ENCODE measurements at places on chromosomes 16 and 17.

DNA sequence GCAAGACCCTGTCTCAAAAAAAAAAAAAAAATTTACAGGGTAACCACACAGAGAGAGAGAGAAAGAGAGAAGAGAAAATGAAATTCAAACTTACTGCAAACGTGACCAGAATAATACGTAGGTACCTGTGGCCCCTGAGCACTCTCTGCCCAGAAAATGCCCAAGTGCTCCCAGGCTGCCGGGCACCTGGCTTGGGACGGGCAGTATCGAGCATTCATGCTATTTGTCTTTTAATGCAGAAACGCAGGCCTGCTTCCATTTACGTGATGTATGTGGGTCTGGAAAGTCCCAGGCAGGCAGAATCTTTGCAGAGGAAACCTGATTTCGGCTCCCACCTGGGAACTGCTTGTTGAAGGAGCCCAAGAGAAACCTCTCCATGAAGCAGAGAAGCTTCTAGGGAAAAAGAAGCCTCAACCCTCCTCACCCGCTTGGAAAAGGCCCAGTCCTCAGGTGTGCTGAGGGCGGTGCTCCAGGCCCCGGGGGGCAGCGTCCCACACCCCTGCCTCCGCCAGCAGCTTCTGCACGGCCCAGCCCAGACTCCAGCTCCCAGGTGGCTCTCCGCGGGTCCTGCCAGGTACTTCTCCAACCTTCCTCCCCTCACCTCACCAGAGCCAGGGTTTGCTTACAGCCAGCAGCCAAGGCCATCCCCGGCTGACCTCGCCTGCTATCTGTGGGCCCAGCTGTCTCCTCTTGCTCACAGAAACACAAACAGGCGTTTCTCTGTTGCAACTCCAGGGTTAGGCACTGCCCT, 14.0 kb downstream of the RPH3AL start:
- no peak for DNase-seq

- DNase-seq = no peak
These were observed 1.5 kb downstream of the SRCAP start for GRCh38 chr16:30700491-30700890.

DNA sequence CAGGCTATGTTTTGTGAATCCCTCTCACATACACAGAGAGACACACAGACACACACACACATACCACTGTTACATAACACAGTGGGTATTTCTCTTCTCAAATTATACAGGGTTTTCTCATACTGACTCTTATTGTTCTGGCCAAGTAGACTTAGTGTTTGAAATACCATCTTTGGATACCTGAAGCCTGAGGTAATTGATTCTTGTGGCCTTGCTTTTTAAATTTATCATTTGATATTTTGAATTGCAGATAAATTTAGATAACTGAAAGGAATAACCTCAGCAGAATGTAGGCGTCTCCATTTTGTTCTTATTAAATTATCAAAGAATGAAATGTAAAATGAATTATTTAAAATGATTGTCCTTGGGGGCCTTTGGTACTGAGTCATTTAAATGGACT, 223.8 kb downstream of the LGALS9B start:
- DNase-seq = no peak

GRCh38 chr17:47712330-47713023, 18.5 kb downstream of the TBKBP1 start:
- no peak for DNase-seq

DNA sequence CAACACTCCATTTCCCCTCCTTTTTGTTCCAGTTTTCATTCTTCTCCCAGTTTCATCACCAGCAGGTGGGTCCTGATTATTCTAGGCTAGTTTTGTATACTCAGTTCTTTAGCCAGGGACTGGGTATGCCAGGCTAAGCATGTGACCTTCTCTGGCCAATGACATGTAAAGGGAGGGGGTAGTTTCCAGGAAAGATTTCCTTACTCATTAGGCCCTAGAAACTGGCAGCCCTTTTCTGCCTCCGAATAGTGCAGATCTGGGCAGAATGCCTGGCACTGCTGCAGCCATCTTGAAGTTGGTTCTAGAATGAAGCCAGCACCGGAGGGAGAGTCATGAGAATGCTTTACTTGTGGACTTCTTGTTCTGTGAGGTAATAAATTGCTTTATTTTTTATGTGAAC, 126.9 kb upstream of the AXIN2 start:
- no peak for DNase-seq

GRCh38 chr17:9170853-9171252, 149.5 kb downstream of the NTN1 start:
- no peak for DNase-seq

DNA sequence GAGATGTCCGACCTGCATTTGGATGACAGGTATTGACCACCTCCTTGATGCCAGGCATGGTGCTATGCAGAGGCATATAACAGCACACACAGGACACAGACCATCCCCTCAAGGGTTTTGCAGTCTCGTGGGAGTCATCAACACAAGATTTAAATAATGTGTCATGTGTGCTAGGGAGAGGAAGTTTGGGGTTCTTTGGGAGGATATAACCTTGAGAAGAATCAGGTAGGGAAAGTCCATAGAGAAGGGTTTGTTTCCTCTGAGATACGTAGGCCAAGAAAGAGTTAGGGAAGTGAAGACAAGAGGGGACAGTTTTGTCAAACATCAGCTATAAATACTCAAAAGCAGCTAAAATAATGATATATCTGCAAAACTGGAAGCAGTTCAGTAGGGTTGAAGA, 215.9 kb upstream of the RBFOX1 start:
- DNase-seq = no peak

GRCh38 chr17:48804936-48805411, 12.1 kb downstream of the TTLL6 start:
- peak; percentile 72 for DNase-seq

DNA sequence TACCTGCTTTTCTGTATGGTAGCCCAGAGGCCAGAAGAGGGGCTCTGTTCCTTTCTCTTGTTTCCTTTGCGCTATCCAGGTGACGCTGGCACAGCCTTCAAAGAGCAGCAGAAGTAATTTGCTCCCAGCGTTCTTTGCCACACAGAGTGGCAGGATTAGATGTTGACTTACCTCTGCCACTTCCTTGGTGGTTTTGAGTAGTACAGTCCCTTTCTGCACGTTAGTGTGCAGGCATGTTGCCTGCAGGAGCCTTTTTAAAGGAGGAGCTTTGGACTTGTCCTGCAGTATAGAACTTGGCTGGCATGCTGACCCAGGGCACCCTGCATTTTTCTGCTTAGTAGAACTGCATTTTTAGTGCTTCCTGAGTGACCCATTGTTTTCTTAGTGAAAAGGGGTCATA, at the start of gene ABCC11:
Gene ABCC11 (minus strand): TSS at position 229 of the 400 bp plus-strand sequence. CDS start 15,618 bp downstream, outside the sequence.
- no peak for DNase-seq

- DNase-seq = no peak
These were observed 9.5 kb downstream of the DOK4 start for GRCh38 chr16:57476546-57477410.

GRCh38 chr17:2889256-2889655, 93.0 kb downstream of the RAP1GAP2 start:
- no peak for DNase-seq

GRCh38 chr16:1828645-1829410, 1.8 kb downstream of the FAHD1 start:
- DNase-seq = no peak

DNA sequence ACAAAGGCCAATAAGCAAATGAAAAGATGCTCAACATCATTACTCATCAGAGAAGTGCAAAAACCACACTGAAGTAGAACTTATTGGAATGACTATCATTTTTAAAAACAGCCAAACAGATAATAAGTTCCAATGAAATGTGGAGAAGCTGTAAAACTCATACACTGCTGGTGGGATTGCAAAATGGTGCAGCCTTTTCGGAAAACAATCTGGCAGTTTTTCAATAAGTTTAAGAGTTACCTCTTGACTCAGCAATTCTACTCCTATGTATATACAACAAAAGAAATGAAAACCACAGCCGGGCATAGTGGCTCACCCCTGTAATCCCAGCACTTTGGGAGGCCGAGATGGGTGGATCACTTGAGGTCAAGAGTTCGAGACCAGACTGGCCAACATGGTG, 49.3 kb downstream of the AKAP10 start:
- DNase-seq = no peak

GRCh38 chr17:7043497-7044198, at the start of gene SLC16A11:
TSS of gene SLC16A11 (minus strand) at chr17:7044092. CDS start at chr17:7043513, 579 bp downstream.
- peak; percentile 39 for DNase-seq

DNA sequence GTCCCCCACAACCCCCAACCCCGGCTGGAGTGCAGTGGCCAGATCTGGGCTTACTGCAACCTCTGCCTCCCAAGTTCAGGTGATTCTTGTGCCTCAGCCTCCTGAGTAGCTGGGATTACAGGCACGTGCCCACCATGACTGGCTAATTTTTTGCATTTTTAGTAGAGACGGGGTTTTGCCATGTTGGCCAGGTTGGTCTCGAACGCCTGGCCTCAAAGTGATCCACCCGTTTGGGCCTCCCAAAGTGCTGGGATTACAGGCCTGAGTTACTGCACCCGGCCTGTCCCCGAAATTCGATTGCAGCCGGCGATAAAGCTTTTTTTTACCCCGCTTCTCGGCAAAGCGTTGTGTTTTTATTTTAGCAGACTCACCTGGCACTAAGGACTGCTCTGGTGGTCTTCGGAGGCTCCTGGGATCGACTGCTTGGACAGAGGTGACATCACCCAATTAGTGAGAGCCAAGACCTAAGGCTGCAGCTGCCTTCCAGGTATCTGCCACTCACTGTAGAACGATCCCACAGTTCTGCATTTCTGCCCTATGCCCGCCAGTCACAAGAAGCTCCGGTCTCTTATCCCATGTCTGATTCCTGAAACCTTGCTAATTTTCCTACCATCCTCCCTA, 82.2 kb upstream of the ARL4D start:
- no peak for DNase-seq

DNA sequence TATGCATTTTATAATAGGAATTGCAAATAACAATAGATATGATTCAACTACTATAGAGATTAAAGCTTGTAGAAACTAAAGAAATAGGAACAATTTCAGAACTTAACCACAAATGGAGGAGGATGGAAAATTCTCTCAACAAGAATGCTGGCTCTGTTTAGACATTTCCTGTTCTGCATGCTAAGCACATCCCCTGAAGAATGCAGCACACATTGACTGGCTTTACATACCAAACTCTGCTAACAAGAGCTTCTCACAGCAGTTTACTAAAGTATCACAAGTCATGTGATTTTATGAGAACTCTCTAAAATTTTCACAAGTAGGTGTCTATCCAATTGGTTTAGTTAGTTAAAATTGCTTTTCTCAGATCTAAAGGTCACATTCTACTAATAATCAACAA, 85.2 kb downstream of the SPAG9 start:
- no peak for DNase-seq

GRCh38 chr16:1426734-1427471, 4.0 kb upstream of the PERCC1 start:
- DNase-seq = peak; percentile 19

GRCh38 chr17:37375706-37376105, at the start of gene C17orf78:
TSS of gene C17orf78 (plus strand) at chr17:37375985. CDS start at chr17:37376093, 108 bp downstream.
- DNase-seq = no peak

DNA sequence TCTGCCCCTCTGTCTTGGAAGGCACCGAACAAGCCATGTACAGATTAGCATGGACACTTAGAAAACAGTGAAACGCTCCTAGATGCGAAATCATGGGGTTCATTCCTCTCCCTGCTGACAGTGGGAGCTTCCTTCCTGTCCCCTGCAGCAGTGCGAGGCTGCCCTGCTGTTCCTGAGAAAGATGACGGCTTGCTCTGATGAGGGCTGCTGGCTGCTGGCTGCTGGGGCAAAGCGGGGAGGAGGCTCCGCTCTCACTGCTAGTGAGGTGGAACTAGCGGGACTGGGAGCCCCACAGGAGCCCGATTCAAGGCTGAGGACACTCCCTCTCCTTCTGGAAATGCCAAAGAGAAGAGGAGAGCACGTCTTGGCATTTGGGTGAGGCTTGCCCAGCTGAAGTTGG, 25.9 kb upstream of the CACNG4 start:
- DNase-seq = no peak

DNA sequence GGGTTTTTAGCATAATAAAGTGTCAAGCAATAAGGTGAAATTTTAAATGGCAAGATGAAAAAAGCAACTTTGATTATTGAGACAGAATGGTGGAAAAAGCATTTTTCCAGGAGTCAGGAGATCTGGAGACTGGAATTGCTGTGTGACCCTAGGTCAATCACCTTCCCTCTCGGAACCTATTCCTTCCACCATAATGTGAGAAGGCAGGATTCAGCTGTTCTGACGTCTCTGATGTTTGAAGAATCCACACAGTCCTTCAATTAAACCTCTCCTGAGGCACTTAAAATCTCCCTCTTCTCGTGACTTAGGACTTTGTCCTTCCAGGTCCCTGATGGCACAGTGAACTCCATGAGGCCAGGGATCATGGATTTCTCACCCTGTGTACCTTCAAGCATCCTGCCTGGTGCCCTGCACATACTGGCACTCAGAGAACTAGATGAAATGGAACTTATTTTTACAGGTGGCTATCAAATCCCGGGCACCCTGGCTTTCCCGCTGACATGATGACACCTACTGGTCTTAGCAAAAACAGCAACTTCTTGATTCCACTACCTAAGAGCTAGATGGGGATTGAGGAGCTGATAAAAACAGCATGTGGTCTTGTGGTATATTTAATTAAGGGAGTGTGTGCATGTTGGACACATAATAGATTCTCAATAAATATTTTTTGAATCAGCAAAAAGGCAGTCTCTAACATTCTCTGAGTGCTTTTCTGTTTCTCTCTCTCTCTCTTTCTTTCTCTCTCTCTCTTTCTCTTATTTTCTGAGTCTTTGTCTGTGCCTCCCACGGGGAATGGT, 2.3 kb upstream of the CCDC182 start:
- peak; percentile 80 for DNase-seq

- no peak for DNase-seq
These were observed 16.4 kb upstream of the ABCC3 start for GRCh38 chr17:50618300-50618699.

DNA sequence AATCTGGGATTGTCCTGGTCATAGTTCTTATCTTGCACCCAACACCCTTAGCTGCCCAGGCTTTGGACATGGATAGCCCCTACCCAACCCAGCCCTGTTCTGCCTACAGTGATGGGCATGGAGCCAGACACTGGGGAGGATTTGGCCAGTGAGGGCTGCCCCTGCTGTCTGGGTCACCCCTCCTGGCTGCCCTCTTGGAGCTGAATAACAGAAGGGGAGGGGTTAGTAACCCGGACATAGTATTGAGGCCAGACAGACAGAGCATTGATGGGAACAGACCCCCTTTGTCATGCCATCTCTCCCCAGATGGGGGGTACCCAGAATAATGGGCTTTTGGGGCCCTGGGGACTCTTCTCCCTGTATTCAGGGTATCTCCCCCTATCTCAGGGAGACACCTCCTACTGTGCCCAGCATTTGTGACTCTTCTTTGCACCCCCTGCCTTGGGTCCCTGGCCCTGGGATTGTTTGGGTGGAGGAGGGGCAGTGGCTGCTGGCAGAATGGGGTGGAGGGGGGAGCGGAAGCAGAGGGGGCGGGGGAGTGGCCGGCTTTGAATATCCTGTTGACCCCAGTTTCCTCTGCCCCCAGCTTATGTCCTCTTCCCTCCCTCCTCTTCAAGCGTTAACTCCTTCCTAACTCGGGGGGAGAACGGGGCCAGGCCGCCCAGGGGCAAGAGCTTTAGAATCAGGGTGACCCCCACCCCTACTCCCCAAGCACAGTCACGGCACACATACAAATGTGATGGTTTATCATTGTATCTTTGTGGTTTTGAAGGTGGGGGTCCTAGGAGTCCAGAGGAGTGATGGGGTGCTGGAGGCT, 17.0 kb downstream of the GJD3 start:
- no peak for DNase-seq

- no peak for DNase-seq
These were observed 15.7 kb downstream of the ELAC2 start for GRCh38 chr17:13001991-13002615.

GRCh38 chr16:15749371-15749770, 99.3 kb downstream of the NDE1 start:
- no peak for DNase-seq

Data from NCI-H524 (cell line).